ENCODE measurements at places on chromosomes 6 and 20. TPM values are rescaled to one million over a fixed set of nuclear protein-coding genes. Genes with fewer than 3 reads are reported as not detected.

Gene CFB
- total RNA-seq: not detected

Gene GMPR
- total RNA-seq: 0.16 TPM

Gene SYNDIG1
- 0.49 TPM for total RNA-seq

DNA sequence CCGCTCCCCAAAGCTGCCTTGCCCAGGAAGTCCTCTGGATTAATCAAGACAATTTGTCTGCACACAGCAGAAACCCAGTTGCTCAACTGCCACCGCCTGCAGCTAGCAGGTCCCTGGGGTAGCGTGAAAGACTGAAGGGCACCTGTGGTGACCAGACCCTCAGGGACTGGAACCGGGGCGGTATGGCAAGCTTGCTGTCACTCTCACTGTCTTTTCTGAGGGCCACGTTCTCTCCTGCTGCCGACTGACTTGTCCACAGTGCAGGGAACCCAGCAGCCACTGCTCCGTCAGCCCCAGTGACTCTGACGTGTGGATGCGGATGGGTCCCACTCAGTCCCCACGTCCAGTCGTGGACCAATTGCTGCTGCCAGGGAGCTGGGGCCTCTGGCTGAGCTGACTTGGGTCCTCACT, 72.8 kb upstream of the PMEPA1 start:
- DNase-seq: no peak

- DNase-seq: no peak
Measured at GRCh38 chr20:40785346-40785745, 96.3 kb upstream of the MAFB start.

DNA sequence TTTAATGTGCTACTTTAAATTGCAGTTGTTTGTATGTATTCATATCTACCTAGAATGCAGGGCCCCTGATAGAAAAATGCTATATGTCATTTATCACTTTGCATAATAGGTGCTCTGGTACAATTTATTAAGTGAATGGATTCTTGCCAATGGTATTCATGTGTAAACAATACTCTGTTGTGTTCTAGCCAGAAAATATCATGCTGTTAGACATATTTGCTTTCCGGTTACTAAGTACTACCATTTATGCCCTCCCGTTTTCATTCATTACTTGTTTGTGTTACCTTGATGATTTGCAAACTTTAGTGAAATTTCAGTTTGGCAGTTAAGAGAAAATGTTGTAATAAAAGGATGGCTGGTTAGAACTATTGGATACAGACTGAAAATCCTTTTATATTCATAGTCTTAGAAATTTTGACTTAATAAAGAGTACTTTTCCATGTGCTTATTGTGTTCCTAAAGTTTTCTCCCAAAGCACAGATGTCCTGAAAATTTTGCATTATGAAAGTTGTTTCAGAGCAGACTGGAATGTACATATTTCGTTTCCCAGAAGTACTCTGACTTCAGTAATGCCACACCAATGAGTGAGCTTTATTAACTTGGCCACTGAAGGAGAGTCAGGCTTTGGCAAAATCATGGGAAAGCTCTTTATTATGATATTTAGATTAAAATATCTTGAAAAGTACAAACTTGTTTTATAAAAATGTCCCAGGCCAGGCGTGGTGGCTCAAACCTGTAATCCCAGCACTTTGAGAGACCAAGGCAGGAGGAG, 31.5 kb downstream of the RPF2 start:
- DNase-seq: no peak

DNA sequence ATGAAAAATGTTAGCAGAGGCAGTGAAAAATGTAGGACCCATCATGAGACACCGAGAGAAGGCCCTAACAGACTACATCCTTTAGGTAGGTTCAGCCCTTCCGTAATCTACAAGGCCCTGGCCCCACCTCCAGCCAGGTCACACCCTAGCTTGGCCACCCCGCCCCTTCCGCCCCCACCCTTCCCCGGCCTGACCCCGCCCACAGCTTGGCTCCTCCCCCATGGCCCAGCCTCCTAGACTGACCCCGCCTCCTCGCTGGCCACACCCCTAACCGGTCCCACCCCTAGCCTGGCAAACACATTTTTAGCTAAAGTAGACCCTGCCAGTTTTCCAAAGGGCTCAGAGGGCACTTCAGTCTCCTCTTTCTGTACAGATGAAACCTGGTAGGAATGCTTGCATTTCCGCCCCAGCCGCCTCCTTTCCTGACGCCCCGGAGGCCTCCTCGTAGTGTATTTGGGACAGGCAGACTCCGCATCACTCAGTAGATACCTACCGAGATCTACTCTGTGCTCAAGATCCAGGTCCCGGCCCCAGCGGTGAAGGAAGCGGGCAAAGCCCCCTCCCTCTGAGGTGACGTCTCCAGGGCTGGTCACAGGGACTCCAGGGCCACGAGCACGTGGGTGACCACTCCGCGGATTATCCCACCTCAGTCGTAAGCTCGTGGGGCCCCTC, 443.5 kb downstream of the PREX1 start:
- no peak for DNase-seq
